Stimulated activated CD8-positive, alpha-beta memory T cell treated with anti-CD3 and anti-CD28 coated beads, Interleukin-15, amount 100 ng/mL, for 24 hours (primary cell): ENCODE measurements at places on chromosomes 11 and 22.

DNA sequence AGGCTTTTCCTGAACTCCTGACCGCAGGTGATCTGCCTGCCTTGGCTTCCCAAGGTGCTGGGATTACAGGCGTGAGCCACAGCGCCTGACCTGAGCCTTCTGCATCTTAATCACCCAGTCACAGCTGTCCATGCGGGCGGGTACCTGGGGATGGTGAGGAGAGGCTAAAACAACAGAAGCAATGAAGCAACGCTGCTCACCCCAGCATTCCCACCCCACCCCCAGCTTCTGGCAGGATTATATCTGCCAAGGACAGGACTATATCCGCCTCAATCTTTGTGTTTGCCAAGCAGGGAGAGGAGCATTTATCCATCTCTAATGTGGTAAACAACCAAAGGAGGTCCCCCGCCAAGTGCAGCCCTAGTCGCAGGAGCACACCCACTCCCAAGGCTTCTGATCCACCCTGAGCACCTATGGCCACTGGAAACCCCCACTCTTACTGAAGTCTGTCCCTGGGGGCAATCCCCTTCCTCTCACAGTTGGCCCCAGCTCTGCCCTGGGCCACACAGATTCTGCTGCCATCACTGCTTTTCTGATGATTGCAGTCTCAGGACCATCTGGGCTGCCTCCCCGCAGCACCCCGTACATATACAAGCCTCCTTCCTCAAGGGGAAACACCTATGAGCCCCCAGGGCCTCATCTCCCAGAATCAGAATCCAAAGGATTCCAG, 8.8 kb upstream of the LGALS2 start:
- DNase-seq = no peak

DNA sequence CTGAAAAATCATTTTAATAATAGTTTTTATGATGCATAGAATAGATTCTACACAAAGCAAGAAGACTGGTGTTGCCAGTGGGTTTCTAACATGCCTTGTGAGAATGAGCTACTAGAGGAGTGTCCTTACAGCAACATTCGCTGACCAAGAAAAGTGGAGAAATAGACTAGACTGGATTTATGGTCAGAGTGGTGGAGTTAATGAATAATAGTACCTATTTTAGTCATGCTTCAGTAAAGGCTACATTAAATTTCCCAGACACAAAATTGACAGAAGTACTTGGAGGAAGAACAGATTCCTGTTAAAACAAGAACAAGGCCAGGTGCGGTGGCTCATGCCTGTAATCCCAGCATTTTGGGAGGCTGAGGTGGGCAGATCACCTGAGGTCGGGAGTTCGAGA, 539.2 kb downstream of the ETS1 start:
- DNase-seq = no peak

GRCh38 chr22:22397875-22398524, 110.5 kb downstream of the ZNF280B start:
- no peak for DNase-seq

DNA sequence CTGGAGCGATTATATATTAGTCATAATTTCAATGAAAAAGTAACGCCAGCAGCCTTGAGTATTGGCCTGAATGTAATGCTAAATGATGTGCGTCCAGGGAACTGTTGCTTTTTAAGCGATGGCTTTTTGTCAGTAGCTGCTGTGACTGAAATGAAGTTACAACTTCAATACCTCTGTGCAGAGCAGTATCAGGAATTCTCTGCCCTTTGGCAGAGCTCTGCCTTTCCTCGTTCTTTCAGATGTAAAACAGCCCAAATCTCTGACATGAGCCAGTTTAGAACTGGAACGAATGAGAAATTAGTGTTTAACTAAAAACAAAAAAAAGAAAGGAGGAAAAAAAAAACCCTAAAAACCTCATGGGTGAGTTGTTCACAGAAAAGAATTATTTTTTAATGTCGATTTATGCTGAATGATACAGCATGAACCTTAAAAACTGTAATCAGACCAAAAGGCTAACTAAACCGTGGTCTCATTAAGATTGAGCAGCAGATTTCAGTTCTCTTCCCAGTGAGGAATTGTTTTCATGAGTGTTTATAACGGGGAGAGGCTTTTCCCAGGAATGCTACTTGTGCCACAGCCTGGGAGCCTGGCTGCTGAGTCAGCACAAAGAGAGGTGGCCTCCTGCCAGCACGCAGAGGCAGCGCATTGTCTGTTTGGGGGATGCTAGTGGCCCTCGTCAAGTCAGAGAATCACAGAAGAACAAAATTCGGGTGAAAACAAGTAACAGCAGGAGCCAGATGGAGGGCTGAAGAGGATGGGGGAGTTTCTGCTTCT, 146.2 kb upstream of the RASSF10 start:
- DNase-seq = no peak

DNA sequence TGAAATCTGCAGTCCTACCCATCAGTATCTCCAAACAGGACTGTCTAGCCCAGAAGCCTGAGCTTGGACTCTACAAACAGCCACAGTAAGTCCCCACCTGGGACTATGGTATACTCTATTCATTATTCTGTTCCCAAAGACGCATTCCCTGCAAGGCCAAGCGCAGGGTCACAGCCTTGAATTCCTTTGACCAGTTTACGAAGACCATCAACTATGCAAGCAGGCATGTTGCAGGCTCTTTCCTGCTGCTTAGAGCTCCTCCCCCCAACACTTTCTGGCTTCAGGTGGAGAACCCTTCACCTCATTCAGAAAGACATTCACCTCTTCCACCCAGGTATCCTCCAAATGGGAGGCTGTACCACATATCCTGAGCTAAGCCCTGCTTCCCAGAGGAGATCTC, 62.5 kb downstream of the TIMP3 start:
- no peak for DNase-seq

DNA sequence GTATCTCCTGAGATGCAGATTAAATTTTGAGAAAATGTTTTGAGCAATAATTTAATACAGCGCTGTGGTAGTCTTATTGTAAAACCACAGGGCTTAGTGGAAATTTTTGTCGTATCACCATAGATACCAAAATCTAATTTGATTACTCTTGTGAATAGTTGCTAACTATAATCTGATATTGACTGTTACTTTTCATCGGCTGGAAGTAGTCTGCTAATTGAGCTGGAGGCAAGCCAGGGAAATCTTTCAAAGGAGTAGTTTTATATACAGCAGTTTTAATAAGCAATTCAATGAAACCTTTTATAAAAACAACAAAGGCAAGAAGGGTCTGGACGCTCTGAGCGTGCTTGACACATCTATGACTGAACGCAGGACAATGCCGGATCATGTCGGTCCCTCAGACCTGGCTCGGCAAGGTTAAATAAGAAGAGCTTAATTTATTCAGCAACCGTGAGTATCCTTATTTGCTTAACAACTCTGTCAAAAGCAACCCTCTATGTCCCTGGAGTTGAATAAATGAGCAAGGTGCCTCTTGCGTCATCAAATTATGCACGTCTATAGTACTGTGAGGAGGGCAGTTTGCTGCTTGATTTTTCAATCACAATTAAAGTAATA, 121.2 kb downstream of the NCAM1 start:
- DNase-seq = no peak

- DNase-seq = no peak
Measured at GRCh38 chr11:98800696-98801095, 220.1 kb upstream of the CNTN5 start.

- DNase-seq = no peak
Measured at GRCh38 chr22:49203091-49203858, 624.4 kb downstream of the BRD1 start.
